ENCODE measurements at places on chromosomes 3 and 15.

- no peak for DNase-seq
These were observed 95.0 kb upstream of the HACD2 start for GRCh38 chr3:123679712-123680386.

DNA sequence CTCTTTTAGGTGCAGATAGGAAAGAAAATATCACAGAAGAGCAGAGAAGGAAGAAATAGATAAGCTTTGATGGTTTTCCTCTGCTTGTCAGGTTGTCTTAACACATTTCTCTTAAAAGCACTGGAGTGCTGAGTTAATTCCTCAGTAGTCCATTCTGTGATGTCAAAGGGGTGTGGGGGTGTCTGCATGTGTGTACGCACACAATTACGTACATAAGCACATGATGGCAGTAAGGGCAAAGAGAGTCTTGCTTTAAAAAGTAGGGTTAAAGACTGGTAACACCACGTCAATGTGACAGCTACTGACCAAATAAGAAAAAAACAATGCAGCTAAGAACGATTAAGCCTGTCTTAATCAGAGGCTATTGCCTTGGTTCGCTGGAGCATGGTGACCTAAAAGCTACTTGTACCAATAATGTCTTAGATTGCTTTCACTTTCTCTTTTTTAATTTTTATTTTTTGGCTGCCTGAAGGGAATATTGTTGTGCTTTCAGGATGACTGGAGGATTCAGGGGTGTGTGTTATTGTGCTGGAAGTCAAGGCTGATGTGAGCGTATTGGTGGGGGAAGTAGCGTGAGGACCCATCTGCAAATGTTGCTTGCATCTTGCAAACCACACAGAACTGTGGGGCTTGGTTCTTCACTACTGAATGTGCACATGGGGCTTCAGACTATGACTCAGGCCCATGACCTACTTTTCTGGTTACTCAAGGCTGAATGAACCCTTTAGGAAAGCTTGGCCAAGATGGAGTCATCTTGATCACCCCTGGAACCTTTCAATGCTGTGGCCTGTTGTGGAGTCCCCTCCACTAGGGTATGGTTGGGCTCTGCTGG lies 417.8 kb upstream of the TPM1 start:
- DNase-seq, result no peak

DNA sequence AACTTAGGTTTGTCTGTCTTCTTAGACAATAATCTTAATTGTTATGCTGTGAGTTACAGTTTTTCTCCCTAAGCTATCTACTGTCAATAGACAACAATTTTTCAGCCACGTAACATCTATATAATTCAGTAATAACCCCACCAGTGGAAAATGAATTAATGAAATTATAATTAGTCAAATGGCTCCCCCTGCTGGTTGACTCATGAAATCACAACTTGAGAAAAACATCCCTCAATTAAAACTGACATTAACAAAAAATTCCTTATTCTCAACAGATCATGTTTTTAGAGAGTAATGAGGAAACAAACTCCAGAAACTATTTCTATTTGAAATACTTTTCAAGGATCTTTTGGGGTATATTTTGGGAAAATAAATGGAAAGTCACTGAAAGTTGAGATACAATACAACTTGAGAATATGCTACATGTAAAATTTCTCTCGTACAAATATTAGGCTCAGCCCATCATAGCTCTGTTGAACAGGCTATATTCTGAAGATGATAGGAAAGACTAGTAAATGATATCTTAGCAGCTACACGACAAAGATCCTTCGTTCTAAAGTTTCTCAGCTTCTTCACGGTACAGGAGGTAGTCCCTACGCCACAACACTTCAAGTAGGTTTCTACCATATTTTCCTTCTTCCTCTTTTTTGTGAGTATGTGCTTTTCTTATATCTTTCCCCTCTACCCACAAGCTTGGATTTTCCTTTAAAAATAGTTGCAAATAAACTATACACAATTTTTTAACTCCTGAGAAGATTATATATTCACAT lies 20.7 kb downstream of the PPP1R2 start:
- DNase-seq, result no peak

DNA sequence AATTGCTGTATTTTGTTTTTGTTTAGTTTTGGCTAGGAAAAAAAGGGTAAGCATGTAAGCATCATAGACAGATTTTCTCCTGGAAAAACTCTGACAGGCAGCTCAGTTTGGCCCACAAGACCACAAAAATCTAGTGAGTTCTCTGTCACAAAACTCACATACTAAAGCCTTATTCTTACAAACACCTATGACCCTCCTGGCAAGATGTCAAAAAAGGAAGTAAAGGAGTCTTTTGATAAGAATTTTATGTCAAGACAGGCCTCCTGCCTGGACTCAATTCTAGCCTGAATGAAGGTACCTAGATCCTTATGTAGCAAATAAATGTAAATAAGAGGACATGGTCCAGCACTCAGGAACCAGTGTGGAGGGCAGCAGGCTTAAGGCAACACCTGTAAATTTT lies 668.3 kb upstream of the ZNF385D start:
- no peak for DNase-seq

- no peak for DNase-seq
These were observed 188.1 kb upstream of the TSC22D2 start for GRCh38 chr3:150220041-150220440.

- DNase-seq, result no peak
These were observed 182.9 kb downstream of the IL5RA start for GRCh38 chr3:2927259-2927658.

DNA sequence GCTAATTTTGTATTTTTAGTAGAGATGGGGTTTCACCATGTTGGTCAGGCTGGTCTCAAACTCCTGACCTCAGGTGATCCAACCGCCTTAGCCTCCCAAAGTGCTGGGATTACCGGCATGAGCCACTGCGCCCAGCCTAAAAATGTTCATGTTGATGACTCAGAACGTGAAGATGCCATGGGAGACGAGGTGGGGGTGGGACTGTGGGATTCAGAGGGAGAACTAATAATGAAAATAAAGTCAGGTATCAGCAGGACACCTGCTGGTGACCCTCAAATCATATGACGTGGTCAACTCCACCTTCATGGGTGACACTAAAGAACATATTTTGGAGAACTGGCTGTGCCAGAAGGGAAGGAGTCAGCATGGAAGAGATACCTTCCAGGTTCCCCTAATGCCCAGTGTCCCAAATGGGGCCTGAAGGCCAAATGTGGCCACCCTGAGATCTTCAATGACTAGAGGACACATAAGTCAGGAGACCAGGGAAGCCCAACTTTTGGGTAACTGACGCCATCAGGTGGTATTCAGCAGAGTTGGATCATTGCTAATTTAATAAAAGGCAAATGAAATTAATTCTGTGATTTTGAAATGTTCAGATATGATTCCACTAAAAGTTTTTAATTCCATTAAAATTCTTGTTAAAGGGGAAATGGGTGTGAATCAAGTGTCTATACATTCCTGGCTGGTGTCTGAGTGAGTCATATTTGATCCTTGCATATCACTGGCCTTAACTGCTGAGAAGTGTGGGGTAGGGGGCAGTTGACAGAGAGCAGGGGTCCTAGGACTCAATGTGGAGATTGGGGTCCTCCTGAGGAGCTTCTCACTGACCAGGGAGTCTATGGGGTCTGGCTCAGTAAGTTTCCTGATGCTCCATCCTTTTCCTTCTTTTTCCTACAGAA lies 88.6 kb upstream of the GSK3B start:
- peak; percentile 12 for DNase-seq

DNA sequence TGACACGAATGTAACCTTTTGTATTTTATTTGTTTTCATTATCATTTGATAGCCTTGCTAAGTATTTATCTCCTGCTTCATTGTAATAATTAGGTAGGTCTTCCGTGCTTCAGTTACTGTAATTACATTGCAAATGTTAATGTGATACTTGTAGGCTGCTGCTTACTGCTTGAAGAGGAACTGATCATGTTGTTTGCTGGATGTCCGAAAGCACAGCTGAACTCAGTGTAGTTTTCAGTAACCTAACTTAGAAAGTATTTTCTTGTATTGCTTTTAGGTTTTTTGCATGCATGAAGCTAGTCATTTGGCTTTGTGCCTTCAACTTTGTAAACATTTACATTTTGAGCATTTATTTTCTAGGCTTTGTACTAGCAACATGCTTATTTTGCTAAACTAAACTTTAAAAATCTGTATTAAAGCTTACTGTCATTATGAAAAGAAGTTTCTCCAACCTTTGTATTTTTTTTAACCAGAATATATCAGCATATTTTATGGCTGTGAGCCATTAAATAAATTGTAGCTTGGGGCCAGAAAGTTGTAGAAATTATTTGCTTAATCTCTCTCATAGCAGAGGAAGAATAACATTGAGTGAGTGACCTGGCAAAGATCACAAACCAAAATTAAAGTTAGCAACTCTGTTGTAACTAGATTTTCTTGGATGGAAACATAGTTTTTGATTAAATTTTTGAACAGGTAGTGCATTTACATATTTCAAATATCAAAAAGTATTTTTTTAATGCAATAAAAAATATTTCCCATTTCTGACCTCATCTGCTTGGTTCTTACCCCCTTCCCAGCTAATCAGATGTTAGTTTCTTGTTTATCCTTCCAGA lies 30.7 kb downstream of the SACM1L start:
- DNase-seq, result no peak

- DNase-seq, result no peak
These were observed 14.1 kb upstream of the ANXA2 start for GRCh38 chr15:60411774-60412425.

GRCh38 chr3:69143612-69144011 lies 21.2 kb upstream of the LMOD3 start:
- DNase-seq, result no peak

- no peak for DNase-seq
These were observed 23.8 kb downstream of the USP3 start for GRCh38 chr15:63528138-63528659.

DNA sequence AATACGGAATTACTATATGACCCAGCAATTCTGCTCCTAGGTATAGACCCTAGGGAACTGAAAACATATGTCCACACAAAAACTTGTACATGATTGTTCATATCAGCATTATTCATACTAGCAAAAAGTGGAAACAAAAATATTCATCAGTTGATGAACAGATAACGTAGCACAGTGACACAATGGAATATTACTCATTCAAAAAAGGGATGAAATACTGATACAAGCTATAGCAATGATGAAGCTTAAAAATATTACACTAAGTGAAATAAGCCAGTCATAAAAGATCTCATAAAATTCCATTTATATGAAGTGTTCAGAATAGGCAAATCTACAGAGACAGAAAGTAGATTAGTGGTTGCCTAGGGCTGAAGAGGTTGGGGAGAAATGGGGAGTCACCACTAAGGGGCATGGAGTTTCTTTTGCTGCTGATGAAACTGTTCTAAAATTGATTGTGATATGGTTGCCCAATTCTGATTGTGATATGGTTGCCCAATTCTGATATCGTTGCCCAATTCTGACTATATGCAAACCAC lies 10.5 kb downstream of the C15orf61 start:
- DNase-seq, result no peak

GRCh38 chr3:61378311-61378710 lies 127.1 kb upstream of the FHIT start:
- no peak for DNase-seq

- no peak for DNase-seq
These were observed 274.5 kb upstream of the PEX5L start for GRCh38 chr3:180311242-180311641.

- no peak for DNase-seq
These were observed 7.7 kb downstream of the CHAC1 start for GRCh38 chr15:40960925-40961324.

DNA sequence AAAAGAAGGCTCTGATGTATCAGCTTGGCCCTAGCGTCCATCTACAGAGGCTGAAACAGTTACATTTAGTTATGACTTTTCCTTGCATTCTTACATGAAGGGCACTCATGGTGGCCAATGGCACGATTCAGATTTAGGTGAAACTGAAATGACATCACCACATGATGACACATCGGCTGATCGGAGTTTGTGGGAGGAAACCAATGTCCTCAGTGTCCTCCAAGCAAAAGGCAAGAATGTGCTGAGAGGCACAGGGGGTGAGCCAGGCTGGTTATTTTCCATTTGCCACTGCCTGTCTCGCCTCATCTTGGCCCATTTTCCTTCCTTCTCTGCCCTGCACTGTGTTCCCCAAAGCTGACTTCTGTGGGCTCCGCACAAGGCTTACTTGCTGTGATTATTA lies 34.4 kb downstream of the TARS3 start:
- no peak for DNase-seq

GRCh38 chr3:29441422-29441821 lies 160.6 kb downstream of the RBMS3 start:
- no peak for DNase-seq

GRCh38 chr15:58511599-58511987 lies 79.8 kb downstream of the LIPC start:
- DNase-seq, result no peak

GRCh38 chr3:188470508-188471130 lies 316.7 kb downstream of the LPP start:
- DNase-seq, result no peak

GRCh38 chr3:195001961-195002861 lies 268.7 kb downstream of the XXYLT1 start:
- peak; percentile 72 for DNase-seq

DNA sequence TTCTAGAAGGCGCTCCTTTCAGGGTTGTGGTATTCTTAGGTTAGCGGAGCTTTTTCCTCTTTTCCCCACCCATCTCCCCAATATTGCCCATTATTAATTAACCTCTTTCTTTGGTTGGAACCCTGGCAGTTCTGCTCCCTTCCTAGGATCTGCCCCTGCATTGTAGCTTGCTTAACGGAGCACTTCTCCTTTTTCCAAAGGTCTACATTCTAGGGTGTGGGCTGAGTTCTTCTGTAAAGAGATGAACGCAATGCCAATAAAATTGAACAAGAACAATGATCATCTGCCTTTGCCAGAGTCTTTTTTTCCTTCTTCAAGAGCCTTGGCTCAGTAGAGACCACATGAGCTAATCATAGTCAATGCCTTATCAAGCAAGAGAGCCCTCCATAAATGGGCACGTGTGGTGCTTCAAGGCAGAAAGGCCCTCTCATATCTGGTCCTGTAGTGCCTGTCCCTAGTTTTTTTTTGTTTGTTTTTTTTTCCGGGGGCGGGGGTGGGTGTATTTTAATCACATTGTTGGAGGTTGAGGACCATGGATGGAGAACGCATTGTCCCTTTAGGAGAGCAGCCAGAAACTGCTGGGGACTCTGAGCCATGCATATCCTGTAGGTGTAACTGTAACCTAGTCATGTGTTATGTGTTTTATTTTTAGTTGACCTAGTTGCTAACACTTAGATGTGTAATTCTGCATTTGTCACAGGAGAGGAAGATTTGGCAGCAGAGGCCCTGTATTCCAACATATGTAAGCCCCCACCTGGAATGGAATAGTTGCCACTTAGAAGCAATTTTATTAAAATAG lies 64.7 kb upstream of the ACAD9 start:
- DNase-seq, result no peak

DNA sequence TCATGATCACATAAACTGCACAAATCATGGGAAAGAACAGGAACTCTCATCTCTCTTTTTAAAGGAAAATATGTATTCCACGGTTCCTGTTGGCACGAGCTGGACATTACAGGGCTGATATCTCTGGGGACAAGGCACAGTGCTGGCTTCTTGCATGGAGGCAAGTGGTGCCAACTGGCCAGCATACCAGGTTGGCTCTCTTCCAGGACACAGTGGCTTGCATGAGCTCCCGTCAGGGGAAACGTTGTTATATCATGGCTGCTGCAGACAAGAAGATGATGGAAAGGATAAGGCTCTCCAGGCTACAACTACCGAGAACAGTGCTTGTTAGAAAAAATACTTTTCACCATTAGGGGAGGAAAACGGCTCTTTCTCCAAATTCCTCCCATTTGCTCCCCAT lies 283.9 kb downstream of the RORA start:
- no peak for DNase-seq

All from ecto neural progenitor cell (in vitro differentiated cells).